ENCODE measurements at places on chromosomes 3 and 15. TPM values are rescaled to one million over a fixed set of nuclear protein-coding genes. Genes with fewer than 3 reads are reported as not detected.

WDR48 gene
- total RNA-seq = 40.6 TPM

- H3K27me3 ChIP-seq = no peaks in the 10 kb centered on the region
- H3K4me1 ChIP-seq = peaks cover 32% of the 10 kb centered on the region
- peaks cover 16% of the 10 kb centered on the region for H3K36me3 ChIP-seq
- H3K4me3 ChIP-seq = no peak overlapping the region
- DNase-seq = no peak
Measured at GRCh38 chr15:64629063-64629462, 146.3 kb downstream of the RBPMS2 start.

GRCh38 chr15:71044006-71044405, 71.3 kb upstream of the THSD4 start:
- H3K27ac ChIP-seq = no peak overlapping the region
- H3K36me3 ChIP-seq = no peaks in the 10 kb centered on the region
- no peaks in the 10 kb centered on the region for H3K4me1 ChIP-seq
- no peak for DNase-seq

CNTN4 gene
- not detected for total RNA-seq

REC114 gene
- total RNA-seq = not detected

GRCh38 chr3:100697172-100697571, 12.1 kb upstream of the TFG start:
- H3K4me3 ChIP-seq = no peak overlapping the region
- H3K27ac ChIP-seq = no peak overlapping the region
- peaks cover 34% of the 10 kb centered on the region for H3K27me3 ChIP-seq

- no peak overlapping the region for H3K4me3 ChIP-seq
- H3K27me3 ChIP-seq = peaks cover 12% of the 10 kb centered on the region
- no peak for DNase-seq
- peaks cover 52% of the 10 kb centered on the region for H3K4me1 ChIP-seq
Measured at GRCh38 chr15:70530503-70530902, 232.9 kb downstream of the UACA start.

CEP19 gene
- 3.9 TPM for total RNA-seq

DNA sequence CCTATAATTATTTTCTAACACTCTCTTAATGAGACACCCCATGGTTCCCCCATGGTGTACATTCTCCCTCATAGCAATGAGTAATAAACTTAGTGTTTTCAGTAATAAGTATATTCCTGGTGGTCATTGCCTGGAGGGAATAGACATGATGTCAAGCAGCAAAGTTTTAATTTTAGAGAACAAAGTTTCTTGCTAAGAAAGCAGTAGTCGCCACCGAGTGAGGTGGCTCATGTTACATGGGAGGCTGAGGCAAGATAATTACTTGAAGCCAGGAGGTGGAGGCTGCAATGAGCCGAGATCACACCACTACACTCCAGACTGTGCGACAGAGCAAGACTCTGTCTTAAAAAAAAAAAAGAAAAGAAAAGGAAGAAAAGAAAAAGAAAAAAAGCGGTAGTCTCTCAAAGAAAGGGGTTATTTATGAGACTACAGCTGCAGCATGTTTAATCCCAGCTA, 2.4 kb upstream of the ELP6 start:
- peak overlapping the region; percentile 27 for H3K4me3 ChIP-seq
- no peak for DNase-seq
- peaks cover 13% of the 10 kb centered on the region for H3K4me1 ChIP-seq

DNA sequence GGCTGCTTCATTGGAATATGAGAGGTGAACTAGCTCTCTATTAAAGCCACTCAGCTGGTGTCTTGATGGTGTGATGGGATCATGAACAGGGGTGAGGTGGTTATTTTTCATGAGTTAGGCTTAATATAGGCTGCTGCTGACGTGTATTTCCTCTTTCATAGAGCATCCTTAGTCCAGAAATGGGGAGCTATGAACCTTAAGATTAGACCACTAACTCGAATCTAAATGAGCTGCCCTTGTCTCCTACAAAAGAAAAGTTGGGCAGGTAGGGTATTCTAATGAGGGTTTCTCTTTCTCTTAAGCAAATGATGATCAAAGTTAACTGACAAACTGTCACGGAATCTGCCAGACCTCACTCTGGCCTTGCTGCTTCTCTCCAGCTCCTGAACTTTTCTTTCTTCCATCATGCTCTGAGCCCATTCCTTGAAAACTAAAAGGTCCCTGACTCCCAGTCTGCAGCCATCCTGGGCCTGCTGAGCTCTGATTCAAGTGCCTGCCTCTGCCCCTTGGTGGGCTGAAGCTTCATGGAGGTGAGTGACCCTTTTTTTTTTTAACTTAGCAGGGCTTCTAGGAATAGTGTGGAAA, at the start of gene TRIM69:
Gene TRIM69 (plus strand): TSS at position 348 of the 585 bp plus-strand sequence. CDS start 177 bp downstream, at position 525.
- peak within 1 kb of the TSS; percentile 98 for H3K27ac ChIP-seq
- DNase-seq = no peak
- H3K4me1 ChIP-seq = peaks cover 59% of the 10 kb centered on the region
- peak within 1 kb of the TSS; percentile 83 for H3K4me3 ChIP-seq
- H3K27me3 ChIP-seq = no peaks in the 10 kb centered on the region
- peaks cover 20% of the 10 kb centered on the region for H3K36me3 ChIP-seq

SKOR1 gene
- 0.21 TPM for total RNA-seq

GRCh38 chr3:28188686-28189085, 52.7 kb upstream of the CMC1 start:
- no peak overlapping the region for H3K4me3 ChIP-seq
- no peak for DNase-seq
- H3K36me3 ChIP-seq = no peaks in the 10 kb centered on the region
- H3K4me1 ChIP-seq = no peaks in the 10 kb centered on the region
- H3K27me3 ChIP-seq = no peaks in the 10 kb centered on the region

DNA sequence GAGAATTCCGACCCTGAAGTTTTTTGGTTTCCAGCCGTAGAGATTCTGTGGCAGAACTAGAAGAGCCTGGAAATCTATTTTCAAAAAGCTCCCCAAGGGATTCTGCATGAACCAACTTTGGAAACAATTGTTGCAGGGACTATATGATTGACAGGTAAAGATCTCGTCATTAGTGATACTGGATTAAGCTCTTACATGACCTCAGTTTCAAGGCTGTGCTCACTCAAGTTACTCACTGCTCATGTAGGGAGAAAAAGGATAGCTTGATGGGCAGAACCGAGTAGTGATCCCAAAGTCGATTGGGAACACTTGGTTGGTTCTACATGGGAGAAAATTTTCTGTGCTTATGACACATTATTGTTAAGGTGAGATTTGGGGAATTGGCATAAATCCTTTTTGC, 142.3 kb upstream of the RASGRP1 start:
- peaks cover 26% of the 10 kb centered on the region for H3K4me1 ChIP-seq
- H3K36me3 ChIP-seq = no peaks in the 10 kb centered on the region
- no peak overlapping the region for H3K27ac ChIP-seq
- peaks cover 10% of the 10 kb centered on the region for H3K27me3 ChIP-seq

GOLGA6D gene
- not detected for total RNA-seq

DNA sequence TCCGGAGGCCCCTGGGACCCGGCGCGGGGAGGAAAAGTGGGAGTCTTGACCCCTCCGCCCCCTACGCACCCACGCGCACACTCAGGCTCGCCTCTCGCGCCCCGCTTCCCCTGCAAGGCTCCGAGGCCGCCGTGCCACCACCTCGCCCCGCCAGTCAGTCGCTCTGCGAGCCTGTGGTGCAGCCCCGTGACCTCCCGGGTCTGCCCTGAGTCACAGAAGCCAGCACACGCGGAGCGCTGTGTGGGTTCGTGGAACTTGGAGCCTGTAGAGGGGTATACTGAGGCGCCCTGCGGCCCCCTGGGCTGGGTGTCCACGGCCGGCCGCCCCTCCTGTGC, 380 bp upstream of the ALS2CL start:
- no peaks in the 10 kb centered on the region for H3K36me3 ChIP-seq
- peaks cover 21% of the 10 kb centered on the region for H3K27me3 ChIP-seq
- DNase-seq = peak; percentile 5
- H3K4me1 ChIP-seq = peaks cover 33% of the 10 kb centered on the region

HIGD2B gene
- not detected for total RNA-seq

DNA sequence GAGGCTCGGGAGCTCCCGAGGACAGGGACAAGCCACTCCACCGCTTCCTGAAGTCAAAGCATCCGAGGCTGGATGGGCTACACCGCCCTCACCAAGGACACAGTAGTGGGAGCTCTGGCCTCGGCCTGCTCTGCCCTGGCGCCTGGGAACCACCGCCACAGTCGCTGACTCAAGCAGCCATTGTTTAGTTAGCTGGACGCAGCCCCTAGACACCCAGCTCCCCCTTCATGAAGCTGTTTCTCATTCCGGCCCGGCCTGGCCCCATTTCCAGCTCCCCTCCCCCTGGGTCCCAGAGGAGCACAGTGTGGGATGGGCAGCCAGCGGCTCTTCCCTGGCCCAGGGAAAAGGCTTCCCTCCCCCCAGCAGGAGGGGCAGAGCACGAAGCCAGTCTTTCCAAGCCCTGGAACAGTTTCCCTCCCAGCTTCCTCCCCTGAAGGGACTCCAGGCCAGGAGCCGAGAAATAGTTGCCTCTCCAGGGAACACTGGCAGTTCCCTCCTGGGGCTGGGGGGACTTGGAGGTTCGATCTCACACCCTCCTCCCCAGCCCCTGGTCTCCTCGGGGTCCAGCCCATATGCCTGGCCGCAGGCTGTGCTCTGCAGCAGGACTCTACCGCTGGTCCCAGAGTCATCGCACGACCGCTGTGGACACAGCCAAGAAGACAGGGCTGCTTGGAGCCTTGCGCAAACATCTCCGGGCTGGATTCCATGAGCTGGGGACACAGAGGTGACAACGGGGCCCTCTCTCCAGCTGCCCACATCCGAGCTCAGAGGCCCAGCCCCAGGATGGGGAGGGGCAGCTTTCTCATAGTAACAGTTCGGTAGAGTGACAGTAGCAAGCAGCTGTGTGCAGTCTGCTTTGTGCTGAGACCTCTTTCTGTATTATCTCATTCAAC, 10.0 kb downstream of the PLXND1 start:
- peaks cover 47% of the 10 kb centered on the region for H3K27me3 ChIP-seq
- H3K4me1 ChIP-seq = peaks cover 18% of the 10 kb centered on the region
- H3K36me3 ChIP-seq = no peaks in the 10 kb centered on the region
- DNase-seq = no peak
- H3K4me3 ChIP-seq = no peak overlapping the region
- no peak overlapping the region for H3K27ac ChIP-seq

DNA sequence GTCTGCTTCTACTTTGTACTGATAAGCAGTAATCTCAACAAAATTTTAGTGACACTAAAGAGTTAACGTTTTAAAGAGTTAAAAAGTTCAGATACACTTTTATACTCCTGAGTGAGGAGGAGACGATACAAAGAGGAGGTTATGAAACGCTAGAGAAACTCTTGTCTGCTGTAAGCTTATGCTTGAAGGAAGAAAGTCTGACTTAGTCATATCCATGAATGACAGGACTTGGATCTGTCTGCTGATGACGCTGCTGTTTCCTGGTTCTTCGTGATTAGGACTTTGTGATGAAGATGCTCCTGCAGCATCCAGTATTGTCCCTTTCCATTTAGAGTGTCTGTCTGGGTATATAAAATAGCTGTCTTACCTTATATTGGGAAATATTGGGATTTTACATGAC, 15.8 kb downstream of the TCF12 start:
- H3K4me3 ChIP-seq = no peak overlapping the region
- H3K4me1 ChIP-seq = peaks cover 34% of the 10 kb centered on the region
- H3K27ac ChIP-seq = no peak overlapping the region
- H3K27me3 ChIP-seq = no peaks in the 10 kb centered on the region

MEIS2 gene
- not detected for total RNA-seq

GRCh38 chr15:40233727-40234577, 4.9 kb upstream of the PAK6 start:
- no peak for DNase-seq
- peaks cover 10% of the 10 kb centered on the region for H3K27me3 ChIP-seq
- no peak overlapping the region for H3K4me3 ChIP-seq
- H3K4me1 ChIP-seq = no peaks in the 10 kb centered on the region

SOX14 gene
- total RNA-seq = not detected

- H3K27ac ChIP-seq = no peak overlapping the region
- no peak overlapping the region for H3K4me3 ChIP-seq
- no peak for DNase-seq
Measured at GRCh38 chr15:78689626-78690025, 48.6 kb upstream of the CHRNB4 start.

GRCh38 chr3:54932606-54933005, 4.7 kb upstream of the LRTM1 start:
- H3K36me3 ChIP-seq = no peaks in the 10 kb centered on the region
- no peaks in the 10 kb centered on the region for H3K27me3 ChIP-seq
- no peak overlapping the region for H3K27ac ChIP-seq
- DNase-seq = no peak

DNA sequence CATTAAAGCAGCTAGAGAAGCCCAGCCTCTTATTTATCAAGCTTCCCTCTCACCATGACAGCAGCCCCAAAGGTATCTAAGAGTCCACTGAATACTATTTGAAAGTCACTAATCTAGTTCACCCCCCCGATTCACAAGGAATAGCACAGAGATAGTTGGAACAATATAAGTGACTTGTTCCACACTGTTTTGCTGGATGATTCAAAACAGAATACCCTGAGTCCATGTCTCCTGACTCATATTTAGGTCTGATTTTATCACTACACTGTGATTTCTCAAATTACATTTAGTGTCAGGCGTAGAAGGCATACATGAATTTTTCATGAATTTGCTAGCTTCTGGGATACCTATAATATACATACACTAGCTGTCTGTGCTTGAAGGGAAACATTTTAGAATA, 18.7 kb upstream of the EOGT start:
- peaks cover 50% of the 10 kb centered on the region for H3K36me3 ChIP-seq
- no peak for DNase-seq
- no peak overlapping the region for H3K4me3 ChIP-seq
- peaks cover 18% of the 10 kb centered on the region for H3K4me1 ChIP-seq
- no peaks in the 10 kb centered on the region for H3K27me3 ChIP-seq
- peak overlapping the region; percentile 71 for H3K27ac ChIP-seq

SPINK8 gene
- not detected for total RNA-seq

CTXN2 gene
- not detected for total RNA-seq

DNA sequence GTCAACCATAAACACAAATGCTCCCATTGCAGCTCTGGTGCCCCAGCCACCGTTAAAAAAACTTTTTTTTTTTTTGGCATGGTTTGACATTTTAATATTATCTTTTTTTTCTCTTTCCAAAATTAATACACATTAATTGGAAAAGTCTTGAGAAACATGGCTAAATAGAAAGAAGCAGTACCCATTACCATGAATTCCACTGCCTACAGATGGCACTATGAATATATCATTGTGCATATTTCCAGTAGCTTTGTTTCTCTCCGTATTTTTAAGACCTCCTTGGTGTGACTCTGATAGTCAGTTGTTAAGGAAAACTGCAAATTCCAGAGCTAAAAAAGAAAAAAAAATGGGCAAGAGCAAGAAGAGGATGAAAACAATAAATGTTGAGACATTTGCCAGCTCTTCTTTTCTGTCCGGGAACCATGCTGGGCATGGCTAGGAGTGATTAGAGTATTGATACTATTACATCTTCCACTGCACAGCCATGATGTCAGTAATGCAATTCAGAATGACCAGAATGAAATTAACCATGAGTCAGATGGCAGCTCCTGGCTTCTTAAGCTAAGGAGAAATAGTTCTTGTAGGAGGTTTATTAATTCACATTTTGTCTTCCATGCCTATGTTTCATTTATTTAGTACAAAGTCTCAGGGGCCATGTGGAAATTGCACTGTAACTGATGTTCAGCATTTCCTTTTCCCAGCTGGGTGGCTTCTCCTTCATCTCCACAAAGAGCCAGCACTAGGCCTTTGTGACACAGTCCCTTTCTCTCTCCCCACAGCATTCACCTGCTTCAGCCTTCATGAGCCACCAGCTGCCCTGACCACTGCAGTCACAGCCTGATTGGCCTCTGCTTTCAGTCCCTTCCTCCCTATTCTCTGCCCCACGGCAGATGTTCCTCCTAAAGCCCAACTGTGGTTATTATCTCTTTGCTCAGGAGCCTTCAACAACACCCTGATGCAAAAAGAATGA, 31.8 kb downstream of the SLC7A14 start:
- H3K4me3 ChIP-seq = no peak overlapping the region
- H3K36me3 ChIP-seq = no peaks in the 10 kb centered on the region
- no peak for DNase-seq
- no peak overlapping the region for H3K27ac ChIP-seq
- no peaks in the 10 kb centered on the region for H3K4me1 ChIP-seq
- peaks cover 17% of the 10 kb centered on the region for H3K27me3 ChIP-seq

Measured in activated T-helper 1 cell treated with anti-CD3 and anti-CD28 coated beads, Interleukin-12 subunit alpha, Interleukin-12 subunit beta, Interleukin-2, Interleukin-4 antibody, amounts not matched to agents 30 ng/mL and 10 ng/mL and 1 ng/mL, durations not matched to agents 14 hours and 24 hours and 36 hours (primary cell).